NCI-H510A (cell line): ENCODE measurements at places on chromosomes 4 and X.

- no peak for DNase-seq
Observed at GRCh38 chr4:24980064-24980690, 50.6 kb downstream of the LGI2 start.

- DNase-seq, result no peak
Observed at GRCh38 chr4:139814323-139815015, 148.8 kb downstream of the MGST2 start.

GRCh38 chr4:7364979-7365378, 69.8 kb downstream of the PSAPL1 start:
- no peak for DNase-seq

GRCh38 chrX:55240788-55241340, 20.7 kb downstream of the PAGE5 start:
- no peak for DNase-seq

- no peak for DNase-seq
Observed at GRCh38 chr4:106700321-106700720, 331.7 kb upstream of the GIMD1 start.

- no peak for DNase-seq
Observed at GRCh38 chr4:182901337-182901736, 15.8 kb downstream of the DCTD start.

- no peak for DNase-seq
Observed at GRCh38 chr4:168769416-168769815, 240.6 kb downstream of the CBR4 start.

DNA sequence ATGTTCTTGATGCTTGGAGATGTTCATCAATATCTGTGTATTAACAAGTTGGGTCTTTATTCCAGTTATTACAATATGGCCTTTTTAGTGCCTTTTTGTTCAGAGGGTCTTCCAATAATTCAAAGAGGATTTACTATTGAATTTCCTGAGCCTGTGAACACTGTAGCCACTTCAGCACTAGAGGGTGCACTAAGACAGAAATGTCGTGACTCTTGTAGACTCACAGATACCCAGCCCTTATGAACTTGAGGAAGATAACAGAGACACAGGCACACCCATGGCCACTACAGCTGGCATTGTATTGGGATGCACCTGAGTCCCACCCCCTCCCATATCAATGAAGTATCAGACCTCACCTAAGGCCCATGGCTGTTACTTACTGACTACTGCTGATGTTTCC, 54.4 kb upstream of the ACTRT1 start:
- peak; percentile 0 for DNase-seq

DNA sequence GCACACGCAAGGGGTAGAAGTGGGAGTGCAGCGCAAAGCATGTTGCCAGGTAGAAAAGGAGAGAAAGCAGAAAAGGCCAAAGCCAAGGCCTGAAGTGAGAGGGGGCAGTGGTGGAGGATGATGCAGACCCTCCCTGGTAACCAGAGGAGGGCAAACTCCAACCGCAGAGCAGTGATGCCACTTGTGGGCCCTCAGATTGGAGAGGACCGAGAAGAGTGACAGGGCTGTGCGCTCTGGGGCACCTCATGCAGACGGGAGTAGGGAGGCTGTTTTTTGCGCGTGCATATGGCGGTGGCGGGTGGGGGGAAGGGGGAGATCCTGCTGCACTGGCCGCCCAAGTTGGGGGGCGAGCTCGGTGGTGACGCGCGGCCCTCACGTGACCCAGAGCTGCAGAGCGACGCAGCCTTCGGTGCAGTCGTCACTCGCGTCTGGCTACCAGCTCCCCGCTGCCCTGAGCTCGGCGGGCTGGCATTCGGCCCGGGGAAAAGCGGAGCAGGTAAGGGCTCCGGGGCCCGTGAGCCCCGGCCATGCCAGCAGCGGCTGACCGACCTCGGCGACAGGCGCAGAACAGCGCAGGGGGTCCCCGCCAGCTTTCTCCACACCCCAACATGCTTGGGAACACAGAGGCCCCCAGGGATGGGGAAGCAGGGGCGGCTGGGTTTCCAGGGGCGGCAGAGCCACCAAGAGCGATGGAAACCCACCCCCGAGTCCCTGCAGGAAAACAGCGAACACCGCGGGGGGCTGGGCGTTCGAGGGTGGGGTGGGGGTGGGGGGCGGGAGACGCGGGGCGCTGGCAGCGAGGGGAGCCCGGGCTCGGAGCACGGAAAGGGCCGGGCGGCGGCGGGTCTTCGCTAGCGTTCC, at the start of gene BEX3:
Gene BEX3 (plus strand): TSS at position 421 of the 861 bp plus-strand sequence. CDS start 984 bp downstream, outside the sequence.
- DNase-seq, result peak; percentile 59

- no peak for DNase-seq
Observed at GRCh38 chr4:152462047-152462446, 73.8 kb downstream of the FBXW7 start.

DNA sequence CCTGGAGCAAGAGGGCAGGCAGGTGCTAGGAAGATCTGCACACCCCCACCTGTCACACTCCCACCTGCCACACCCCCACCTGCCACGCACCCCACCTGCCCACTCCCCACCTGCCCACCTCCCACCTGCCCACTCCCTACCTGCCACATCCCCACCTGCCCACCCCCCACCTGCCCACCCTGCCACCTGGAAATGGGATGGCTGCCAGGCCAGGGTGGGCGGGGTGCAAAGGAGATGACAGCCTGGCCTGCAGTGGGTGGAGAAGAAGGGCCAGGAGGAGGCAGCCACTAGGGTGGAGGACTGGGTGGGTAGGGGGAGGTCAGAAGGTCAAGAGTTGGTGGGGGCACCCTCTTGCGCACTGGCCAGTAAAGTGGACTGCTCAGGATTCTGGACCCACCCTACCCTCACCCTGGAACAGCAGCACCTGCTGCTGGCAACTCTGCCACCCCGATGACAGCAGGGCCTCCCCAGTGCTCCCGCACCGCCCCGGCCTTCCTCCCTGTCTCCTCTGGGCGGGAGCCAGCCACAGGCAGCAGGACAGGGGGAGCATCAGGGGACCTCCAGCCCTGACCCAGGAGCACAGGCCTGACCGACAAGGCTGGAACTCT, 66.8 kb upstream of the NKX1-1 start:
- DNase-seq, result no peak

DNA sequence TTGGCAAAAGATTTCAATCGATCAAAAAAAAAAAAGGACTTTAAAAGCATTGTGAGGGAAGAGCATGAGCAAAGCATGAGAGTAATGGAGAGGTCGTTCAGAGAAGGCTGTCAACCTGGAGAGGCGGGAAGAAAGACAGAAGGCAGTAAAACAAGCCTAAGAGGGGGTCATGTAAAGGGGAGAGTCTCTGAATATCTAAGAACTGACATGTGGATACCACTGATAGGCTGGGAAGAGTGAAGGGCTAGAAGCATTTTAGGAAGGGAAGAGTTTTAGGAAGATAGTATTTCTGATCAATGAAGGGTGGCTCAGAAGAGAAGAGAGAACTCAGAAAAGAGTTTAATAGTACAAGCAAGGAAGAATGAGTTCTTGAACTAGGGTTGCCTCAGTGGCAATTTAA, 7.5 kb downstream of the FAM9C start:
- no peak for DNase-seq

GRCh38 chr4:114015444-114015899, 36.0 kb upstream of the ARSJ start:
- no peak for DNase-seq

DNA sequence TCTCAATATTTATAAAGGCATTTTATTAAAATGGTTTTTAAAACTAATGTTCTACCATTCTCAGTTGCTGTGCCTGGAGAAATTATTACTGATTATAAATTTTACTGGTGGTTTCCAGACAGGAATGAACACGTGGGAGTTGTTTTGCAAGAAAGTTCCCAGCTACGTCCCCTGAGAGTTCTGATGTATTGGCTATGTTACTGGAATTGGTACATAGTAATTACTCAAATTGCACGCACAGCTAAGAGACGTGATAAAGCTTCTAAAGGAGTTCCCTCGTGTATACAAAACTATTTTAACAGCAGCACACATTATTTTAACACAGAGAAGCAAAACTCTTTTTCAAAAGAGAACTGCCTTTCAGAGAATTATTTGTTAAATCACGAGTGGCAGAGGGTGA, 292.2 kb downstream of the NLGN4X start:
- no peak for DNase-seq

DNA sequence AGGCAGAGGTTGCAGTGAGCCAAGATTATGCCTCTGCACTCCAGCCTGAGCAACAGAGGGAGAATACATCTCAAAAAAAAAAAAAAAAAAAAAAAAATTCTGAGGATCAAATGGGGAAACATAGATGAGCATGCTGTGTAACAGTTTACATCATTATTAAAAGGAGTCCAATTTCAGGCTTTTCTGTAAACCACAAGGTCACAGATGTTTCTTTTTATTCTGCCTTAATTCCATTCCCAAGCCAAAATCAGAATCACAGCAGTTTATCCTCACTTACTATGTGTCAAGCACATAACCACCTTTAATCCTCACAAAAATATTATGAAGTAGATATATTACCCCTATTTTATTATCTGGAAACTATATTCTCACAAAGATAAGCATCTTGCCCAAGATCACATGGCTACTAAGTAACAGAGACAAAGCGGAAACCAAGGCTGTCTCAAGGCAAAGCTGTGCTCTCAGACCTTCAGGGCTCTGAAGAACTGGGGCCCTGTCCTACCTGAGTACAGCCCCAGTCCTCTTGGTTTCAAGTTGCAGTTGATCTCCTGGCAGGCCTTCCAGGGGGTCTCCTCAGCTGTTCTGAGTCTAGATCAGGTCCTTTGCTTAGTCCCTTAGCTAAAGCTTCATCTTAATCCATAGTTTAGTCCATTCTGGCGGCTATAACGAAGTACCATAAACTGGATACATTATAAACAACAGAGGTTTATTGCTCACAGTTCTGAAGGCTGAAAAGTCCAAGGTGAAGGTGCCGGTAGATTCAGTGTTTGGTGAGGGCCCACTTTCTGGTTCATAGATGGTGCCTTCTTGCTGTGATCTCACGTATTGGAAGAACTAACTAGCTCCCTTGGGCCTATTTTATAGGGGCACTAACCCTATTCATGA, 141.3 kb downstream of the PALLD start:
- no peak for DNase-seq

- no peak for DNase-seq
Observed at GRCh38 chrX:106481341-106481740, 130.4 kb upstream of the RADX start.

GRCh38 chr4:144357975-144358374, 217.5 kb upstream of the GYPA start:
- no peak for DNase-seq
